ENCODE measurements at places on chromosomes 12 and 14.
A peak's percentile ranks its signal among the peaks of the same experiment; 100 is the strongest.

GRCh38 chr14:60235440-60235839, 13.6 kb upstream of the PPM1A start:
- no peak for DNase-seq

DNA sequence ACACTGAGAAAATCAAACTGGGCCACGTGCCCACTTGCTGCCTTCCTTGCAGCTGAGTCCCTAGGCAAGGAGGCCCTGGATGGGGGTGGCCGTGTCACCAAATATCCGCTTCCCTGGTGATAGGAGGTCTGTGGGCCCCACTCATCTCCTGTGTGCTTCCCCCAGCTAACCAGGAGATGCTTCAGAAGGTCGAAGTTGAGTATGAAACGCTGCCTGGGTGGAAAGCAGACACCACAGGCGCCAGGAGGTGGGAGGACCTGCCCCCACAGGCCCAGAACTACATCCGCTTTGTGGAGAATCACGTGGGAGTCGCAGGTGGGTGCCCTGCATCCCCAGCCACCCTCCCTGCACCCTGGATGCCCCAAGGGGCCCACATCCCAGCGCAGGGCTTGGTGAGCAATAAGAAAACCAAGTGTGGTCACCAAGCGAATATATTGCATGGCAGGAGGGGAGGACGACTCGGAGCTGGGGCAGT, 6.8 kb upstream of the SIVA1 start:
- DNase-seq = no peak

DNA sequence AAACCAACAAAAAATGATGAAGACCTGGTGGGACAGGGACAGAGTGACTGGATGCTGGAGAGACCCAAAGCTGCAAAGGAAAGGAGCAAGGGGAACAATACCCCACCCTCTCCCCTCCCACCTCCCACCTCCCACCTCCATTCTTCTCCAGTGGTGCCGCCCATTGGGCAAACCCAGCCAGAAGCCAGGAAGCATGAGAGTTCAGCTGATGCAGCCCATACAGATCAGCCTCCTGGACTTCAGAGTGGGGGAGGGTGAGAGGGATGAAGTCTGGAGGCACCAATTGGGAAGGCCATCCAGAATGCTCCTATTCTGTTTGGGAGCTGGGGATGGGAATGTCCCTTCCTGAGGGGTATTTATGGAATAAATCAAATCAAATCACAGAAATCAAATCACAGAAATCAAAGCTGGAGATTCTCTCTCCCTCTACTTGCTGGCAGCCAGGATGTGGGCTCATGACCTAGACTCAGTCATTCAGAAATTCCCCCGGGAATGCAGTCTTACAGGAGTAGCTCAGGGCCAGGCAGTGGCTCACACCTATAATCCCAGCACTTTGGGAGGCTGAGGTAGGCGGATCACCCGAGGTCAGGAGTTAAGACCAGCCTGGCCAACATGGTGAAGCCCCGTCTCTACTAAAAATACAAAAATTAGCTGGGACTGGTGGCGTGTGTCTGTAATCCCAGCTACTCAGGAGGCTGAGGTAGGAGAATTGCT, 31.1 kb downstream of the IRF2BPL start:
- DNase-seq = no peak

DNA sequence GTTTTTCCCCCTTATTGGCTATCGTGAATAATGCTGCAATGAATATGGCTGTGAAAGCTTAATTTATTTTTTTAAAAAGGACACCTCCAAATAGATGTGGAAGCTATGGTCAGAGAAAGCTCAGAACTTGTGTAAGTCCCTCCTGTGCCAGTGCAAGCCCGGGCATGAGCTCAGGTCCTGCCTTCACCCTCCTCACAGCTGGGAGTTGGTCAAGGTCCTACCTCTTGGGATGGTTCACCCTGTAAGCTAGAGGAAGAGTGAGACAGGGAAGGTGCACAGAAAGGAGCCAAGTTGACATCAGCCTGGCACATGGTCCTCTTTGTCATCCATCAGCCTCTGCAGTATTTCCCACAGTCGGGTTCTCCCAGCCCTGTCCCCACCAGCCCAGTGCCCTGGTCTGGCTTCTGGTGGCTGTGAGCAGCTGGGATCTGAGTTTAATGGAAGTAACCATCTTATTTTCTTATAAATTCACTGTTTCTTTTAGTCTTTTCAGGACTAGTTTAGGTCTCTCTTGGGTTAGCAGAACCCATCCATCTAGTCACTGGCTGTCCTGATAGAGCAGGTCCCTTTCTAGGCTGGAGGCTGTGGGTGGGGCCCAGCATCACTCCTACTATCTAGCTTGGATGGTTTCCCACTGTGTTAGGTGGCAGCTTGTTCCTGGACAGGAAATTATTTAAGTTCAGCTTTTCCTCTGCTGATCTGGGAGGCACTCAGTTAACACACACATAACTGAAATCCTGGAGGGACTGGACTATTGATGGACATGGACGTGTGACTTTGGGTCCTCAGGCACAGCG, 11.8 kb upstream of the PLEKHG3 start:
- DNase-seq = no peak

- DNase-seq = no peak
Measured at GRCh38 chr12:78037707-78038106, 207.0 kb downstream of the NAV3 start.

DNA sequence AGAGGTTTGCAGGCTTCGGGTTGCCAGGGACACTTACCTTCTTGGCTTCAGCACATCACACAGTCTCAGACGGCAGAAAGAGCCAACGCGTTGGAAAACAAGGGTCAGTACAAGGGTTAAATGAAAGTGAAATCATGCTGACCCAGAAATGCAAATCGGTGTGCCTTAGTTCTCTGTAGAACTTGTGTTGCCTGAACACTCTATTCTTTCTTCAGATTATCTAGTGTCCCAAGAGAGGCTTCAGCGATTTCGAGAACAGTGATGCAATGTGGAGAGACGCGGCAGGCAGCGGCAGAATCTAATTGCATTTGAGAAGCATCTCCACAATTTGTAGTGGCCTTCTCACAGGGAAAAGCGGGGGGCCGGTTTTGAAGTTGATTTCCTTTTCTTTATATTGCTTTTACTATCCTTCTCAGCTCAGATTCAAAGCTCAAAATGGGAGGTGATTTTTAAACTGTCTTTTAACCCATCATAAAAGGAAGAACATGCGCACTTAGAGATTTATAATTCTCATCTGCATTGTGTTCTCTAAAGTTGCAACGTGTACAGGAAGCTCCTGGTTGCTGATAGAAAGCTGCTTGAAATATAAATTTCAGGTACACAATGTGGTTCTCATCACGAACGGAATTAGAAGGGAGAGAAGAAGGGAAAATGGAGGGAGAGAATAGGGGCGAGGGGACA, 67.8 kb upstream of the EGLN3 start:
- peak; percentile 3 for DNase-seq

- DNase-seq = no peak
Measured at GRCh38 chr12:57893431-57894353, 47.2 kb upstream of the CTDSP2 start.

GRCh38 chr12:124015494-124016461, 42.8 kb downstream of the ZNF664 start:
- no peak for DNase-seq

GRCh38 chr12:56071648-56072047, 8.3 kb upstream of the ERBB3 start:
- DNase-seq = no peak

DNA sequence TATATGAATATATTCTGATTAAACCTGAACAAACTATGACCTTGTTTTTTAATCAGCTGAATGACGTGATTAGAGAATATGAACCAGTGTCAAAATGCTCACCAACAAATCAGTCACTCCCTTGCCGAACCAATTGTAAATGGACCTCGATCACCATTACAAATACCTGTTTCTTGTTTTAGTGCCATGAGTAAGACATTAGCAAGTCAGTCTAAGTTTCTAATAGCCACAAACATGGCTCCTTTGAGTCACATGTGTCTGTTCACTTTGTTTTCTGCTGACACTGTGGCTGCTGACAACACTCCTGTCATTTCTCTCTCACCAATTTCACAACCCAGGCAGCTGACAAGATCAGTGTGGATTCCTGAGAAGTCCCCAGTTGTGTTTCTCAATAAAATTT, 286.2 kb upstream of the MDGA2 start:
- no peak for DNase-seq

GRCh38 chr14:93317875-93318807, 14.7 kb downstream of the BTBD7 start:
- no peak for DNase-seq

DNA sequence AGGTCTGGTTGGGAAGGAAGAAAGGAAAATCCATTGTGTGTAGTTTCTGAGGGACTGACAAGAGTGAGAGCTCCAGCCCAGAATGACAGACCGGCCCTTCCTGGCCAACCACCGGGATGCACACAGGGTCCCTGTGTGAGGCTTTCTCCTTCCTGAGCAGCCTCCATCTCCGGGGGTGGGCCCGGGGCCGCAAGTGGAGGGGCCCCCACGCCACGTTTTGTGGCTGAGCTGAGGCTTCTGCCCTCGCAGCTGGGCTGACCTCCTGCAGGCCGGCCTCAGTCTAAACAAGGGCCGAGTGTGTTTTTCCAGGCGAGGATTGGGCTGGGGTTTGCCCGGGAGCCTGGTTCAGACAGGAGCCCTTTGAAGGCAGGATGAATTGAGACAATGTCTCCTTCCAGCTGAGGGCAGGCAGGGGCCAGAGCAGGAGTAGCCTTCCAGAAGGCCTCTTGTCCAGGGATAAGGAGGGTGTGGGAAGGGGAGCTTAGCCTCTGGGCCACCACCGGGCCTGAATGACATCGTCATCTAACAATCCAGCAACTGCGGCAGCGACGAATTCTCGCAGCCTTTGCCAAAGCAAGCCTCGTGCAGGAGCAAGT, 96.5 kb upstream of the NCOR2 start:
- DNase-seq = no peak

DNA sequence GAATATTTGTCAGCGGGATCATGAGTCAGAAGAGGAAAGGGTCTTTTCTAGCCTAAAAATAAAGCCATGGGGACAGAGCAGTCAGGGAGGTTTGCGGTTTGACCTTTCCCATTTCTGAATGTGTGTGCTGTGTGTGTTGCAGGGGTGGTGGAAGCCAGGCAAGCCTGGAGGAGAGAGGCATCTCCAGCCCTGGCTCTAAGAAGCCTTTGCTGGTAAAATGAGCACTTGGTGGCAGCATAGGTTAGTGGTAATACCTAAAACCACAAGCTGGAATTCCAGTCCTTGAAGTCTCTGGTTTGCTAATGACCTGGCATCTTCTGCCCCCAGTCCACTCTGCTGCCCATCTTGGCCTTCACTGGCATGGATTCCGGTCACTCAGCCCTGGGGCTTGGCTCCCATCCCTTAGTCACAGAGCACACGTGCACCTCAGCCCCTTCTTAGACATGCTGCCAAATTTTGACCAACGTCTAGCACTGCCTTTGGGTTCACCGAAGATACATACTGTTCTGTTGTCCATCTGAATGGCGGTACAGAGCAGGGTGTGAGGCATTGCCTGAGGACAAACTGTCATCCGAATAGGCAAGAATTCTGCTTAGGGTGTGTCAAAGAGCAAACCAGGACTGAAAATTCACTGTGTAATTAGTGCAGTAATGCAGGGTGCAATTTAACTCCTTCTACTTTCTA, 52.7 kb downstream of the KCNA5 start:
- DNase-seq = no peak

- no peak for DNase-seq
Measured at GRCh38 chr14:52089218-52089617, 20.4 kb upstream of the NID2 start.

- DNase-seq = no peak
Measured at GRCh38 chr14:92553438-92553837, 39.9 kb downstream of the RIN3 start.

DNA sequence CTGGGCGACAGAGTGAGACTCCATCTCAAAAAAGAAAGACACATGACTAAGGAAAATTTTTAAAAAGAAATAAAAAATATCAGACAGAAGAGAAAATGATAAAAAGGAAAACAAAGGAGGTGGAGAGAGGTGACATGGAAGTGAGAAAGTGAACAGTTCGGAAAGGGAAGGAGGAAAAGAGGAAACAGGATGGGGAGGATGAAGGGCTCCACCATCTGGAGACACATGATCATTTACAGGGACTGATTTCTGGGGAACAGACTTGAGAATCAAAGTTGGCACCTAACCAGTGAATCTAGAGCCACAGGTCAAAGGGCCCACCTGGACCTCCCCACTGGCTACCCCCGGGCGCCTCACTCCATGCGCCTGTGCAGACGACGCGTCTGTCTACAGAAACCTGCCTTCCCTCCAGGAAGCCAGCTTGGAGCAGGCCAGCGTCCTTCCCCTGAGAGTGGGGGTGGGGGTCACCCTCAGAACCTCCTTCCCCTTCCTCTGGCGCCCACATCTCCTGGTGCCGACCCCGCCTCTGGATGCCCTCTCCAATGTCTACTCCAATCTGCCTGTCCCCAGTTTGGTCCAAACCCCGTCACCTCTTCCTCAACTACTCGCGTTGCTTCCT, 60.5 kb downstream of the AMN start:
- no peak for DNase-seq
